A549 (cell line): ENCODE measurements at places on chromosomes 7 and 10.

GRCh38 chr10:55233090-55233489 is 432.1 kb upstream of the PCDH15 start:
- DNase-seq = no peak

GRCh38 chr7:51186531-51186930 is 130.1 kb downstream of the COBL start:
- no peak for DNase-seq

- no peak for DNase-seq
These were observed 69.5 kb upstream of the CDK13 start for GRCh38 chr7:39880556-39880955.

- peak; percentile 58 for DNase-seq
These were observed 11.6 kb downstream of the HBP1 start for GRCh38 chr7:107180378-107180777.

DNA sequence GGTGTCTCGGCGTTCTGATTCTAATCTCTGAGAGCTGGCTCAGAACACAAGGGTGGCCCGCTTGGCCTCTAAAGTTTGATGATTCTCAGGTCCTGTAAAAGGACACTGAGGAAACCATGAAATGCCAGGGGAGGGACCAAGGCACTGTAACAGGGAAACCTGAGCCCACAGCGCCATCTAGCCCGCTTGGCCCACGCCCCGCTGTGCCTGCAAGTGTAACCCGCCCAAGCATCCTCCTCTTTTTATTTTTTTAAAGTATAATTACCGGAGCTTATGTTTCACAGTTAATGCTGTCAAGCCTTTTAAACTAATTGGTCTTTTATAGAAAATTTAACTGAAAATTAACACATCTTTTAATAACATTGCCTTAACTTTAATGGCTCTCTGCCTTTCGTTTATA is 734.7 kb downstream of the KCNMA1 start:
- DNase-seq = no peak

DNA sequence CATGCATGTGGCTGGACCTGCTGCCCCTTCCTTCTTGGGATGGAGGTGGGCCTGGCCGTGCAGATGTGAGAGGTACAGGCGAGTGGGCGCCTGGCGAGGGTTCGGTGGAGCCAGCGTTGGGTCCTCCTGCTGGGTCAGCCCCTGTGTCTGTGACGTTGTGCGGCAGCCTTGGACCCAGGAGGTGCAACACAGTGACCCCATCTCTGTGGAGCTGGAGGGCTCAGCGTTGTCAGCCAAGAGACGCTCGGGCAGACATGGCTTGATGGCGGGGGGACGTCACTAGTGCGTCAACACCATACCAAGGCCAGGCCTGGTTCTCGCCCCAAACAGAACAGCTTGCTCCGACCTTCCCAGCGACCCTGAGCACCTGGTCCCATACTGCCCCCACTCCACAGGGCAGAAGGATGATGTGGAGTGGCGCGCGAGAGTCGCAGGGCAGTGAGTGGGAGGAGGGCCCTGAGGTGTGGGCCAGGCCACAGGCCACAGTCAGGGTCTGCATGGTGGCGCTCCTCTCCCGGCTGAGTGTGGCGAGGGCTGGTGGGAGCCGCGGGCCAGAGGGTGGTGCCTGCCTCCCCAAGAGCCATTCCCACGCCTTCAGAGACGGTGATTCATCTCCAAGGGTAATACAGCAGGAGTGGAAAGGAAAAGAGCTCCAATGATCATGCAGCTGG is 184.4 kb downstream of the DNAJB6 start:
- no peak for DNase-seq

DNA sequence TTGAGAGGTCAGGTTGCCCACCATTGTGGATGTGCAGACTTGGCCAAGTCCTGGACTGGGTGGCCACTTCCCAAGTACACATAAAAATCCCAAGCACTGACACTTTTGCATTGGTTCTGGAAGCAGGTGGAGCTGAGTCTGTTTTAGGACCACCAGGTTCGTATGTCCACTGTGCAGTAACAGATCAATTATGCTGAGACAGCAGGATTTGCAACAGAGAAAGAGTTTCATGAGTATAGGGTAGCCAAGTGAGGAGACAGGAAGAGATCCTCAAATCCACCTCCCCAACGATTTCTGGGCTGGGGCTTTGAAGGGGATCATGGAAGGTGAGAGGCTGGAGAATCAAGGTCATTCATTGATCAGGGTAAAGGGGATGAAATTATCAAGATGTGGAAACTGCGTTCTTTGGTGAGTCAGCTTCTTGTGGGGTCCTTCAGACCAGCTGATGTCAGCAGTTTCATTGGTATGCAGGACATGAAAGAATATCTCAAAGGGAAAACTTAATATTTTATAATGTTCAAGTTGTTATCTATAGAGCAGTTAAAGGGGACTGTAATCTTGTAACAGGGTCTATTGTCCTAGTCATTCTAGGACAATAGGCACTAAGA is 277.7 kb downstream of the GALNT17 start:
- no peak for DNase-seq

DNA sequence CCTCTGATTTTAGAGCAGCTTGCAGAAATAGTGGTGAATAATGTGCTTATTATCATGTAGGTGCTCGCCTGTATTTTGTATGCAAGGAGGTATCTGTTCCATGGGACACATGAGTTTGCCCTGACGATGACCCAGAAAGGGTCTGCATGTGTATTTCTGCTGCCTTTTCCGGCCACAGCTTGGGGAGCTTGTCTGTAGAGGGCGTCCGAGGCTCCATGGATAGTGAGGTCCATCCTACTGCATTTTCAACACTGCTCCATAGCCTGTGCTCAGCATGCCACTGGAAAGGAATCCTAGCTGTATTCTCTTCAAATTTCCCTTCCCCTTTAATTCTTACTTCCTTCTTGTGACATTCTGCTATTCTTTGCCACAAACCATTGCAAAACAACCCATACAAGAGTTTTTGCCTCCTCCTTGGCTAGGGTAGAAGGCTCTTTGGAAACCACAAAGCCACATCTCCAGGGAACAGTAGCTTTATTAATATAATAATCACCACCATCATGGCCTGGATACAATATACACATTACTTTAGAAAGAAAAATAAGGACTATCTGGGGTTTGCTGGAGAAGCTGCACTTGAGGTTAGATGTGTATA is 127.7 kb downstream of the DYNC1I1 start:
- DNase-seq = no peak

- DNase-seq = no peak
These were observed 93.0 kb downstream of the HGF start for GRCh38 chr7:81676813-81677212.

- DNase-seq = no peak
These were observed 68.9 kb downstream of the MET start for GRCh38 chr7:116740755-116741462.

GRCh38 chr10:115860182-115861107 is 412.6 kb downstream of the GFRA1 start:
- no peak for DNase-seq

GRCh38 chr7:7895004-7895650 is 73.5 kb upstream of the GLCCI1 start:
- DNase-seq = no peak

DNA sequence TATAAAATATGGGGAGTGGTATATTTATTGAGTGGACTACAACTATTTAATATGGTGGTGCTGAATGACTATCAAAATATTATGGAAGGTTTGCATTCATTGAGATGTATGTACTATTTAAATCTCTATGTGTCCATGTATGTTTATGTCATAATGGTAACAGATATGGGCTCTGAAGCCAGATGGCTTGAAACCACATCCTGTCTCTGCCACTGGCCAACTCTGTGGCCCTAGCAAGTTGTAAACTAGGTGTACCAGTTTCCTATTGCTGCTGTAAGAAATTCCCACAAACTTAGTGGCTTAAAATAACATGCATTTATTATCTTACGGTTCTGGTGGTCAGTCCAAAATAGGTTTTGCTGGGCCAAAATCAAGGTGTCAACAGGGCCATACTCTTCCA is 198.1 kb upstream of the NFE2L3 start:
- no peak for DNase-seq

- DNase-seq = no peak
These were observed 64.5 kb downstream of the MCMBP start for GRCh38 chr10:119807960-119808697.

GRCh38 chr10:123995461-123996131 is 97.8 kb downstream of the CHST15 start:
- peak; percentile 79 for DNase-seq

DNA sequence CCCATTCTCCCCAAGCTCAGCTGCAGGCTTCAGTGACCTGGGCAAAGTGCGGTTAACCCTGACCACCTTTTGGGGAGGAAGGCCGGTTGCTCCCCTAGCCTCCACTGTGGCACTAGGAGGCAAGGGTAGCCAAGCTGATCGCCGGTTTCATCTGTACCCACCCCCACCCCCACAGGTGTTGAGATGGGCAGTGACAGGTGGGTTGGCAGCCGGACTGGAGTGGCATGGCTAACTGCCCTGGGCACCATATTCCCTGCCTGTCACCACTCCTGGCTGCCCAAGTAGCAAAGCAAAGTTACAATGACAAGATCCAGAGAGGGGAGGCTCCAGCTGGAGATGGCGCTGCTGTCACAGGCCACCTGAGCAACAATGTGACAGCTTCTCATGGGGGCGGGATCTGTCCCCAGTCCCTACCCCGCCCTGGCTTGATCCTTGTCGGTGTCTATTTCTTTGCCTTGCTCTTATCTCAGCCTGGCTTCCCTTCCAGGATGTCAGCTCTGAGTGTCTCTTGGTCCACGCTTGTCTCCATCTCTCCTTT is 27.0 kb upstream of the BMS1 start:
- no peak for DNase-seq

DNA sequence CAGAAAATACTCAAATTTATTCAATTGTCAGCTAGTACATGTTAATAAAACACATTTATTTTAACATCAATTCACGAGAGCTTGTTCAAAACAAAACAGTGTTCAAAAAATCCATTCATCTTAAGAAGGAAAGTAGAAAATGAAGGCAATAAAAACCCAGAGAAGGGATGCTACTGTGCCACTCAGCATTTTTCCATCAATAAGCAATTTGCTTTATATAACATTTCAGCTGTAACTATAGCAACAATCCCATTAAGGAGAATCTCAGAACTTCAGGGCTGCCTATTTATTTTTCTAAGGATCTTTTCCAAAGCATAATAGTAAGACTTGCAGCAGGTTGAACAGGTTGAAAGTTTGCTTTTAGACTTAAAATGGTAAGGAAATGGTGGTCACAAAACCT is 190.5 kb downstream of the PCLO start:
- no peak for DNase-seq

DNA sequence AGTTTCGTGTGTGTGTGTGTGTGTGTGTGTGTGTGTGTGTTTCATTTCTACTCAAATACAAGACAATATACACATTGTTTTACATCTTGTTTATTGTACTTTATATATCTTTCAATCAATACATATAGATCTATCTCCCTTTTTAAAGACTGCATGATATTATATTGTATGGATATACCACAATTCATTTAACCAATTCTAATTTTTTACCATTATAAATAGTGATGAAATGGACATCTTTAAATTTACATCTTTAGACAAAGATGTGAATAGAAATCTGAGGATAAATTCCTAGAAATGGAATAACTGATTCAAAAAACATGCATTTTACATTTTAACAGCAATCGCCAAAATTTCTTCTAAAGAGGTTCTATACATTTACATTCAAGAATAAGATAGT is 23.2 kb upstream of the HIBADH start:
- no peak for DNase-seq

DNA sequence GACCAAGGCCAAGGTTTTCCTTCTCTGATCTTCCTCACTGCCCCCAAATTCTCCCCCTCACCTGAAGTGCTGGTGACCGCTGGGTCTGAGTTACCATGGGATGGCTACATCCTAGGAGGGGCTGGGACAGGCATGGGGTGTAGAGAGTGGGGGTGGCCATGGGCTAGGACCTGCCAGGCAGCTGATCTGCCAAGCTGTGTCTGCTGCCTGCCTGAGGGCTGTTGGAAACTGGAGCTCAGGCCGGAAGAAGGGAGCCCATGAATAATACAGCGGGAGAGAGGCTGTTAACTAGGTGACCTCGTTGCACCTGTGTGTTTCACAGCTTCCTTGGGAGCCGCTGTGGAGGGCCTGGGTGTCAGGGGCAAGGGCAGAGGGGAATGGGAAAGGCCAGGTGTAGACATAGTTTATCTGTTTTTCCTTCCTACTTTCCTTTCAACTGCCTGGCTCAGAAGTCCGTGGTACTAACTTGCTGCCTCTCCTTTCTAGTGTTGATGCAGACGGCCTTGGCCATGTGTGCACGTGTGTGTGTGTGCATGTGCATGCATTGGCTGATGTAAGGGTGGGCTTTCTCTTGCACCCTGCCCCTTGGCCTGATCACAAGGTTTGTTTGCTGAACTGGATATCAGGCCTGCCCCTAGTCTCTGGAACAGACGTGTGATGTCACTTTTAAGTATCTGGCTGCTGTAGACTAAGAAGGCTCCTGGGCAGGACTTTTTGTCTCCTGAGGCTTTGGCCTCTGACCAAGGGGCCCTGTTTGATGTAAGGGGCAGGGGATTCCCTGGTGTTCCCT is 11.9 kb downstream of the CDH23 start:
- no peak for DNase-seq

DNA sequence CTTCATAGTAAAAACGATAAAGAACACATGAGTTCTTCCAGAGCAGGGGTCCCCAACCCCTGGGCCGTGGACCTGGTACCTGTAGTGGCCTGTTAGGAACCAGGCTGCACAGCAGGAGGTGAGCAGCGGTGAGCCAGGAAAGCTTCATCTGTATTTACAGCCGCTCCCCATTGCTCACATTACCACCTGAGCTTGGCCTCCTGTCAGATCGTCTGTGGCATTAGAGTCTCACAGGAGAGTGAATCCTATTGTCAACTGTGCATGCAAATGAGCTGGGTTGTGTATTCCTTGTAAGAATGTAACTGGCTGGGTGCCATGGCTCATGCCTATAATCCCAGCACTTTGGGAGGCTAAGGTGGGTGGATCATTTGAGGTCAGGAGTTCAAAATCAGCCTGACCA is 229.5 kb downstream of the CNTNAP2 start:
- DNase-seq = no peak
